ENCODE measurements at places on chromosomes 5 and 9. TPM values are rescaled to one million over a fixed set of nuclear protein-coding genes. Genes with fewer than 3 reads are reported as not detected.

SGCD gene
- total RNA-seq, result 11.2 TPM

CCL27 gene
- total RNA-seq, result not detected

ZNF484 gene
- 3.3 TPM for total RNA-seq

KLF4 gene
- 84.7 TPM for total RNA-seq

CCNI2 gene
- total RNA-seq, result not detected

TICAM2 gene
- total RNA-seq, result 1.6 TPM

SPINK13 gene
- total RNA-seq, result not detected

ZNF354C gene
- 4.1 TPM for total RNA-seq

ANKRD55 gene
- not detected for total RNA-seq
